ENCODE measurements at places on chromosomes 6 and 20.

DNA sequence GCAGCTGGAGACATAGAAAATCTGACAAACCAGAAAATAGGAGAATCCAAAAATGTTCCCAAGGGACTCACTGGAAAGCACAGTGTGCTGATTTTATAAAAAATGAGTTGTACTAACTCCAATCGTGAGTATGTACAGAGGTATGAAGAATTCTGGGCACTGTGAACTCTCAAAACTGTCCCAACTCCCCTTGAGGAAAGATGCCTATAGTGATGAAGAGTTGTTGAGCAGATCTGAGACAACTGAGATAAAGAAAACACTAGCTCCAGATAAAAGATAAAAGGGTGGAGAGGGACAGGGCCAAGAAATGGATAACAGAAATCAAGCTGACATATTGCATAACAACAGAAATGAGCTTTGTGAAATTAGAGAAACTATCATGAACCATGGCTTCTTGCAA, 481.4 kb downstream of the MAFB start:
- no peak for DNase-seq

- DNase-seq: no peak
Observed at GRCh38 chr20:11822540-11822794, 95.2 kb upstream of the BTBD3 start.

- DNase-seq: no peak
Observed at GRCh38 chr6:167426651-167427050, 101.8 kb downstream of the TTLL2 start.

DNA sequence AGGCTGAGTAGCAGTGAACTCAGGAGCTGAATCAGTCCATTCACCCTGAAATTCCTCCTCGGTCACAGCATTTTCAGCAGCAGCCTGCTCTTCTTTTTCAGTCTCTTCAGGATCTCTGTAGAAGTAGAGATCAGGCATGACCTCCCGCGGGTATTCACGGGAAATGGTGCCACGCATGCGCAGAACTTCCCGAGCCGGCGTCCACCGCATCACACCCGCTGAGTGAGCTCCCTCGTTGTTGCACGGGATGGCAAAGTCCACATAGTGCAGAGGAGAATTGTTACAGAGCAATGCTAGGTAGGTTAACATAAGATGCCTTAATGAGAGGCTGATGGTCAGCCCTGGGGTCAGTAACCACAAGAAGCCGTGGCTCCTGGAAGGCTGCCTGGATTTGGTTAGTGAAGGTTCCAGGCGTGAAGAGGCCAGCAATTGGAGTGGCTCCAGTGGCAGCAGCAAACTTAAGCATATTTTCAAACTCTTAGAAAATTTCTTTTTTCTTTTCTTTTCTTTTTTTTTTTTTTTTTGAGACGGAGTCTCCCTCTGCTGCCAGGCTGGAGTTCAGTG, 113.5 kb upstream of the HDAC2 start:
- no peak for DNase-seq

DNA sequence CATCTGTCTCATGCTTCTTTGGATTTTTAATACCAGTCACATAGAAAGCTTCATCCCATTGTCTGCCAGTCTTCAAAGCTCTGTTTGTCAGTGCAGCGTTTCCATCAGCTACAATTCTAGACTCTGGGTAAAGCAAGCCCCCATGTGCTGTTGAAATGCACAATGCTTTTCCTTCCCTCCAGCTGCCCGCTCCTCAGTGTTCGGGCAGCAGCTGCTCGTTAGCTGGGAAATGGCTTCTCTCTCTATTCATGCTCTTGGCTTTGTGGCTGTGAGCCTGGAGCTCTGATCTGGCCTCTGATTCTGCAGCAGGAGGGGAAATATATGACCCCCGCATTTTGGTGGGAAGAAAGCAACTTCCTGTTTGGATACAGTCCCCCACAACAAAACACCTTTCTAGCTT, 213.0 kb upstream of the CDYL start:
- DNase-seq: peak; percentile 6

DNA sequence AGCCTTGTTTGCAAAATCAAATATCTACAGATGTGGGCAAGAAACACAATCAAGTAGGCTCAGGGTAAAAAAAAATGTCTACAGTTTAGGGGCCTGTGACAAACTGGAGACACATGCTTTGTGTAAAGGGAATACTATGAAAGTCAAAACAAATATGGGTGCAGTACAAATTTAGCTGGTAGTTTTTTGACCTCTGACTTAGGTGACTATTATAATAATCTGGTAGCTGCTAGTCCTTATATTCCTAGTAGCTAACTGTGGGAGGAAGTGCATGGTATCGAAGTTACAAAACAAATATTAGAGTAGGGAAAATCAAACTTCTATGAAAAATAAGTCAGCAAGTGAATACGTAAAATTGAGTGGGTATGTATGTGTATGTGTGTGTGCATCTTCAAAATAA, 35.4 kb downstream of the CYP24A1 start:
- DNase-seq: no peak
